ENCODE measurements at places on chromosomes 16 and 17. TPM values are rescaled to one million over a fixed set of nuclear protein-coding genes. Genes with fewer than 3 reads are reported as not detected.

DNA sequence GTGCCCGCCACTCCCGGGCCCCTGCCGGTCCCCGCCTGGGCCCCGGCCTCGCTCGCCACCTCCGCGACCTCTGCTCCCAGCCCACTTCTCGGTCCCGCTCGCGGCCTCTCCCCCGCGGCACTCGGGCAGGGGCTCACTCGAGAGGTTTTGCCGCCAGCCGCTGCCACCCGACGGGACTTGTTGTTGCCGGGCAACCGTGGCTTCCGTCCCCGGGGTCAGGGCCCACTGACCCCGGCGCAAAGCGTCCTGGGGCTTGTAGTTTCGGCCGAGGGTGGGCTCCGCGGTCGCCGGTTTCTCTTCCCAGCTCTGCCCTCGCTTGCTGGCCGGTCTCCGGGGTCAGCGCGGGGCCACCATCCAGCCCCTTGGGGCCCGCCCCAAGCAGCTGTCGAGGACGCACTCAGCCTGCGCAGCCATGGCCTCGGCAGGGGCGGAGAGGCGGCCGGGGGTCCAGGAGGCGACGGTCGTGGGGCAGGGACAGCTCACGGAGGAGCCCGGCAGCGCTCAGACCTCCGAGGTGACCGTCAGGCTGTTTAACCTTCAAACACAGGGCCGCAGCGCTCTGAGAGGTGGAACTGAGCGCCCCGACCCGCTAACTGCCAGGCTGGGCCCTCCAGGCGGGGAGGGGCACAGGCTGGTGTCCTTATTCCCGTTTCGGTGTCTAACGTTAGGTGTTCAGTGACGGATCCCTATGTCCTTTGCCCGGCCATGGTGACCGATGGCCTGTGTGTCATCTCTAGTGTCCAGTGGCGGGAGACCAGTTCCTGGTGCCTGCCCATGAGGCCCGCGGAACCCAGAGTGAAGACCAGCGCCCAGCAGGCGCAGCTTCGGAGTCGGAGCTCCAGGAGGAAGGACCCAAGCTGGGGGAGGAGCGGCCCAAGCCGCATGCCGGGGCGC lies at the start of the genes C16orf86 and ENKD1:
Gene C16orf86, plus strand, starts transcription at position 256 of the 894 bp plus-strand sequence. Its CDS starts 157 bp downstream, at position 413.
Gene ENKD1, minus strand, starts transcription at position 192 of the 894 bp plus-strand sequence. CDS start 308 bp downstream, outside the sequence.
- DNase-seq, result no peak

GRCh38 chr16:8182761-8183160 lies 407.6 kb downstream of the TMEM114 start:
- no peak for DNase-seq

- DNase-seq, result no peak
These were observed 643.6 kb downstream of the HS3ST4 start for GRCh38 chr16:26335236-26335853.

FOXN1 gene
- 13.7 TPM for total RNA-seq

RNF43 gene
- total RNA-seq, result 7.6 TPM

GRCh38 chr17:40074871-40075200 lies 12.1 kb downstream of the THRA start:
- DNase-seq, result no peak

- no peak for DNase-seq
These were observed 1.8 kb downstream of the CCDC43 start for GRCh38 chr17:44687756-44688155.

DNA sequence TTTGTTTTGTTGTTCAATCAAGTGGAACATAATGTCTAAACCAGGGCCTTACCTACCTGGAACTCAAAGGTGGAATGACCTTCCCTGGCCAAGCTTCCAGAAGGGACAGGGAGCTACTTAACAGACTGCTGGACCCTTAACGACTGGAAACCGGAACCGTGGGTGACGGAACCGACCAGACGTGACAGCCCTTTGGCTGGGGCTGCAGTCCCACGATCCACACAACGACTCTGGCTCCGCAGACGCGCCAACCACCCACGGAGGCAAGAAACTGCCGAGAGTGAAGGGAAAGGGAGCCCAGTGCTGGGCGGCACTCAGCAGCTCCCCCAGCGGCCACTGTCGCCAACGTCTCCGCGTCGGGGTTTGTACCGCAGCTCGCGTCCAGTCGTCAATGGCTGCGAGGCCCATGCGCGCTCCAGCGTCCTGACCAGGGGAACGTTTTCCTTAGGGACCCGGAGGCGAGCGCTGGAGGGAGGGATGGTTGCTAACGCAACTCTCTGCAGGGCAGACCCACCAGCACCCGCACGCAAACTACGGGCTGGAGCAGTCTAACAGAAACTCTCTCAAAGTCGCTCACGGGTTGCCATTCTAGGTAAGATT lies 5.5 kb upstream of the KIF22 start:
- DNase-seq, result no peak

- DNase-seq, result no peak
These were observed 137.5 kb downstream of the TRIM37 start for GRCh38 chr17:58969156-58969555.

CDH1 gene
- 302 TPM for total RNA-seq

GRCh38 chr16:19066988-19067348 lies 446 bp upstream of the COQ7 start:
- DNase-seq, result no peak

DYNLRB2 gene
- total RNA-seq, result not detected

GRCh38 chr17:44947461-44948314 lies at the start of gene KIF18B:
KIF18B (minus strand) TSS chr17:44947773; CDS start chr17:44936344, 11,429 bp downstream.
- peak; percentile 78 for DNase-seq

- peak; percentile 32 for DNase-seq
These were observed 18.4 kb upstream of the MRPS23 start for GRCh38 chr17:57868007-57868909.

SEPTIN12 gene
- not detected for total RNA-seq

TERB1 gene
- not detected for total RNA-seq
